ENCODE measurements at places on chromosomes 2 and 18.

DNA sequence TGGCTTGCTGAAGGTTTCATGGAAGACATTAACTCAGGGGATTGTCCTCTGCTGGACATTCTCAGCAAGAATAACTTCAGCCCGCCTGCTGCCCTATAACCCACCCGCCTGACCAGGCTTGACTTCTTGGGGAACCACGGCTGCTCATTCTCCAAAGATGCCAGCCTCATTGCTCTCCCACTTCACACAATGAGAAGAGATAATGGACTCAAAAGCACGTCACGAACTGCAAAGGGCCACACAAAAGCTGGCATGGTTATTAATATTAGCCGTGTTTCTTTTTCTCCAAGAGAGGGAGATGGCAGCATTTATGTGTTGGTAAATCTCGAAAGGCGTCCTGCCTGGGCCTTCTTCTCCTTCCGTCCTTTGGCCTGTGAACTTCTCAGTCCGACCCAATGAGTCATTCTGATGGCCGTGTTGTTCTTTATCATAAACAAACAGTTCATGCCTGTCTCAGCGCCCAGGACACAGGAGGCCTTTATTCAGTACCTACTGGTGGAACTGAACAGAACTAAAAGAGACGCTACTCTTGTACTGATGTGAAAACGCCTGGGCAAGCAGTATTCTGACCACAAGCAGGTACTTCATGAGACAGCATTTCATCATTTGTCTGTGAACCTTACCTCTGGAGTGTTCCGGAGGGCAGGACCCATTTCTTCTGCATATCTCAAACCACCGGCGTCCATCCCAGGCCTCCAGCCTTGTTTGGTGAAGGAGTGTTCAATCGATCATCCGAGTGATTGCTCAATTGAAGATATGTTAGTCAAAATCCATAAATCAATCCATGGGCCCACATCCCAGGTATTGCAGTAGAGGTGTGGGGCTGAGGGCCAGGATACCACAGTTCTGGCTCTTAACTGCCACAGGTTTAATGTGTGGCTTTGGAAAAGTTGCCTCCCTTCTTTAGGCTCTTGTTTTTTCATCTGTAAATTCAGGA lies 25.1 kb upstream of the KLHL29 start:
- no peak for DNase-seq

- DNase-seq = no peak
Observed at GRCh38 chr2:20181761-20182160, 43.2 kb downstream of the SDC1 start.

GRCh38 chr18:59196161-59196725 lies 23.7 kb upstream of the GRP start:
- DNase-seq = no peak

DNA sequence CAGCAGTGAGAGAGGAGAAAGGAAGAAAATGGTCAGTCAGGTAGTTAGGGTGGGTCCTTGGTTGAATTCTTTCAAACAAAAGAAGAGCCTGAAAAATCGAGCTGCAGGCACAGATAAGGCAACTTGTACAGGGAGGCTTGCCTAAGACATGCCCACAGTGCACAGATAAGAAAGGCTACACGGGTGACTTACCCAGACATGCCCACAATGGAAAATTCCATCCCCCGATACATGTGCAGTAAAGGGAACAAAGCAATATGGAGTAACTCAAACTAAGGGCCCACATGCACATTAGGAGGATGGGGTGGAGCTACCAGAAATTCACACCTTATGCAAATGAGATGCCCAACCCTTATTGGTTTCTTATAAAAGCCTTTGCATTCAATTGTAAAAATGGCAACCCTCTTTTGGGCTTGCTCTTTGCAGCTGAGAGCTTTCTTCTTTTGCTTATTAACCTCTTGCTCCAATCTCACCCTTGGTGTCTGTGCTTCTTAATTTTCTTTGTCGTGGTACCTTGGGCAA lies 110.3 kb upstream of the RMP24 start:
- DNase-seq = no peak

GRCh38 chr2:72847534-72848315 lies 21.9 kb upstream of the EXOC6B start:
- no peak for DNase-seq

DNA sequence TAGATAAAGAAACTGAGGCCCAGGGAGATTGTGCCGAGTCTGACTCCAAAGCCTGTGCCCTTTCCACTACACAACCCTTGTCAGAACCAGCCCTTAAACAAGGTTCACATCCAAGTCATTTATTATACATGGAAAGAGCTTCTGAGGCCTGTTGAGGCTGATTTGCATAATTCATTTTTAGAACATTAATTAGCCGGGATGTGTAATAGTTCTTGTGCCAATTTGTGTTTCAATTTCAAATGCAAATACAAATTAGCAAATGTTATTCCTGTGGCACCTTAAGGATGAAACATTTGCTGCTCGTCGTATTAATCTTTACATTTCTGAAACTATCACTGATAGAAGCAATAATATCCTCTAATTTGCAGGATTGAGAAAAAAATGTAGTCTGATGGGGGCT lies 174.9 kb downstream of the MYCN start:
- DNase-seq = no peak

DNA sequence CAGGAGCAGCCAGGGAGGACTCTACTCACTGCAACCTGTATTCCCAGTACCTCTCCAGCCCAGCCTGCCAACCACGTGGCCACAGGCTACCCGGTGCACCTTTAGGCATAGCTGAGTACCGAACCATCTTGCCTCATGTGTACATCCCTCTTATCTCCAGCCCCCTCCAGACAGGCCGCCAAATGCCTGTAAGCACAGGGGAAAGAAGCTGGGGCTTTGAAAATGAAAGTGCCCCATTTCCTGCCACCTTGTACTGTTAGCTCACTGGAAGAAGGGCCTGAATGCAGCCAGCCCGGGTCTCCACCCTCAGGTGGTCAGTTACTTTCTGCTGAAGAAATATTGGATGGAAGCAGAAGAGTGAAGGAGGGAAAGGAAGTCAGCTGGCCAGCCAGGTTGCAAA lies 27.2 kb upstream of the RFX8 start:
- DNase-seq = no peak

DNA sequence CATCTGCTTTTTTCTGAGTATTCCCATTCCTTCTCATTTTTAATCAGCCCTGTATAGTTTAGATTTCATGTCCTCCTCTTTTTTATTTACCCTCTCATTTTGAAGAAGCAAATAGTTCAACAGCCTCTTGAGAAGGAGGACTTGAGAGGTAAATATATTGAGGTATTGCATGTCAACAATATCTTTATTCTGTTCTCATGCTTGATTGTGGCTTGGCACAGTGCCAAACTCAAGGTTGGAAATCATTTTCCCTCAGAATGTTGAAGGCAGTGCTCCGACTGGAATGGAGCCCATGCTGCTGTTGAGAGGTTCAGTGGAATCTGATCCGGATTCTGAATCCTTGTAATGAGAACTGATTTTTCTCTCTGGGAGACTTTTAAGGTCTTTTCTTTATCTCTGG lies 31.0 kb upstream of the GALNT3 start:
- no peak for DNase-seq

DNA sequence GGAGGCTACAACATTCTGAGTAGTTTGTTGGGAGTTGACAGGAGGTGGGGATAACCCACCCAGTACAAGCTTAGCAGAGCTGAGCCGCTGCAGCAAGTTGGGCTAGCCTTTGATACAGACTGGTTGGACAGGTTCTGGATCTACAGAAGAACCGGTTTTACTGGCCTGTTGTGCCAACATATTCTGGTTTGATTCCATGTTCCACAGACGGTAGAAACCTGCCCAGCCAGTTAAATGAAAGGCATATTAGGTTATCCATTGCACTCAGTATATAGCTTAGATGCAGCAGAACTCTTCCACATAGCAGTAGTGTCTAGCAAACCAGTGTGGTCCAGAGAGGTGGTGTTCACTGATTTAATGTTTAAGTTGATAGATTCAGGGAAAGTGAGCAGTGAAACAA lies 19.3 kb upstream of the RBBP8 start:
- no peak for DNase-seq

GRCh38 chr18:80004600-80005342 lies 16.4 kb upstream of the TXNL4A start:
- no peak for DNase-seq

- DNase-seq = no peak
Observed at GRCh38 chr2:12027136-12027535, 280.7 kb downstream of the LPIN1 start.

- DNase-seq = no peak
Observed at GRCh38 chr2:213980883-213981282, 430.0 kb upstream of the VWC2L start.

DNA sequence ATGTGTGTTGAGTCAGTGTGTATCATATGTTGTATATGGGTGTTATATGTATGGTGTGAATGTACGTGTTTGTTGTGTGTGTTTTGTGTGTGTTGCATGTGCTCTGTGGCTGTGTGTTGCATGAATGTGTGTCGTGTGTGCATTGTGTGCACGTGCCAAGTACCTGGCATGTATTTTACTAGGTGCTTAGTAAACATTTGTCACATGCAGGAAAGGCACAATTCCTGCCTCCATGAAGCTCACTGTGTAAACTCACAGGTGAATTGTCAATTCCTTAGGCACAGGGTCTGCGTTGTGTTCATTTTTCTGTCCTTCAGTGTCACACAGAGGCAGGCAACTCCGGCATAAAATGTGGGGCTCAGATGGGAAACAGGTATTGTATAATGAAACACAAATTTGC lies 22.3 kb upstream of the IL1R1 start:
- no peak for DNase-seq

DNA sequence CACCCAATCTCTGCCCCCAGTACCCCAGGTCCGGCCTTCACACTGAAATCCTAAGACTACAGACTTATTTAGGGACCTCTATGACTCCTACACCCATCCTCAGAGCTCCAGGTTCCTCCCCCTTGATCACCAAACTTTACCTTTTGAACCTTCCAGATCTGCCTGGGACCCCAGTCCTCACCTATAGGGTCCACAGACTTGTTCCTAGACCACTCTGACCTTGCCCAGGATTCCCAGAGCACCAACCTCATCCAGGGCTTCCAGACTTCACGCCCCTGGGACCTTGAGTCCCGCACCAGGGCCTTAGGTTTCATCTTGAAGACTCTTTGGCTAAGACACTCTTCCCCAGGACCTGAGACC lies 462 bp downstream of the CHCHD5 start:
- no peak for DNase-seq

GRCh38 chr2:128409326-128410034 lies 90.8 kb upstream of the HS6ST1 start:
- no peak for DNase-seq

GRCh38 chr2:206971805-206972204 lies 32.5 kb downstream of the CPO start:
- DNase-seq = peak; percentile 39

GRCh38 chr2:240868286-240869108 lies at the start of gene AGXT:
Gene AGXT, plus strand, starts transcription at chr2:240868824. Its CDS starts 42 bp downstream, at chr2:240868866.
- DNase-seq = no peak

DNA sequence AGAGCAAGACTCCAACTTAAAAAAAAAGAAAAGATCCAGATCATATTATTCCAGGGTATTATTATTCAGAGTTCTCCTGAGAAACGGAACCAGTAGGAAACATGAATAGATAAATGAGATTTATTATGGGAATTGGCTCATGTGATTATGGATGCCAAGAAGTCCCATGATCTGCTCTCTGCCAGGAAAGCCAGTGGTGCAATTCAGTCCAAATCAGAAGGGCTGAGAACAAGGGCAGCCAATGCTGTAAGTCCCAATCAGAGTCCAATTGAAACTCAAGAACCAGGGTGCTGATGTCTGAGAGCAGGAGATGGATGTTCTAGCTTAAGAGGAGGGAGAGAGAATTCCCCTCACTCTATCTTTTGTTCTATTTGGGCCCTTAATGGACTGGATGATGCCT lies 7.8 kb downstream of the SCYGR2 start:
- no peak for DNase-seq

GRCh38 chr18:38459131-38459994 lies 893.8 kb upstream of the CELF4 start:
- DNase-seq = no peak

GRCh38 chr2:233021771-233022170 lies 8.7 kb upstream of the NGEF start:
- DNase-seq = no peak

DNA sequence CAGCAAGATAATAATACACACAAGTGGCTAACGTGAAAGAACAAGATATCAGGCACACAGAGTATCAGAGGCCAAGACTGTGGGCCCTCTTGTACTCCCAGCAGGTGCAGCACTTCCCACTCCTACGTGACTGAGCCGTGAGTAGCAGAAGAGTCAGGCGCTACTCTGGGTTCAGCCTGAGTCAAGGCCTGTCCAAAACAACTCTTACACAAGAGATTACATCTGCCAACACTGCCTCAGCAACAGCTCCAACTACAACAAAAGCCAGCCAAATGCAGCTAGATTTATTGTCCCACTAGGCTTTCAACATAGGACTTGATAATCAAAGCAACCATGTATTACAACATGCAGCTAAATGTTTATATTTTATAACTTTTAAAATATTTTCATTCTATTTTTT lies 56.2 kb downstream of the ITSN2 start:
- no peak for DNase-seq

DNA sequence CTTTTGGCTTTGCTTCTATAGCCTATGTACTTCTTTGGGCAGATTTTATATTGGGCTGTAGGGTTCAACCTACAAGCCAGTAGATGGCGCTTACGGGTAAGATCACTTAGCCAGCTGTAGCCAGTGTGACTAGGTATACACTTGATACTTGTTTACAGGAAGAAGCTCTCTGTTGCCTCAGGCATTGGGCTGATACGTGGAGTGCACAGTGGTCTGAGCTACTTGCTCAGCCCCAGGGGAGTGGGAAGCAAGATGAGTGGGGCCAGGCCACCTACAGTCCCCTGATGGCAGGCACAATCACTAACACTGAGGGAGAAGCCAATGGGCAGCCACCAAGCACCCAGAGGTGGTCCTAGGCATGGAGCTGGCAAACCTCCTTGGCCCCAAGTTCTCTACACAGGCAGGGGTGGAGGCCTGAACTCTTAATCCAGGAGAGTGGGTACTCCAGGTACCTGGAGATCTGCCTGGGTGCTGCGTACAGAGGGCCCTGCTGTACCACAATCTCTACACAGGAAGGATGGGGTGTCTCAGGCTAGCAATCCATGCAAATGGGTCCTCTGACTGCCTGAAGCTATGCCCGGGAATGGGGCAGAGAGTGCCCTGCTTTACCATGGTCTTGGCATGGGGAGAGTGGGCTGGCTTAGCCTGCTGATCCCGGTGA lies 122.2 kb downstream of the NCOA1 start:
- DNase-seq = peak; percentile 53

- DNase-seq = no peak
Observed at GRCh38 chr2:52311862-52312261, 1279.9 kb upstream of the NRXN1 start.

DNA sequence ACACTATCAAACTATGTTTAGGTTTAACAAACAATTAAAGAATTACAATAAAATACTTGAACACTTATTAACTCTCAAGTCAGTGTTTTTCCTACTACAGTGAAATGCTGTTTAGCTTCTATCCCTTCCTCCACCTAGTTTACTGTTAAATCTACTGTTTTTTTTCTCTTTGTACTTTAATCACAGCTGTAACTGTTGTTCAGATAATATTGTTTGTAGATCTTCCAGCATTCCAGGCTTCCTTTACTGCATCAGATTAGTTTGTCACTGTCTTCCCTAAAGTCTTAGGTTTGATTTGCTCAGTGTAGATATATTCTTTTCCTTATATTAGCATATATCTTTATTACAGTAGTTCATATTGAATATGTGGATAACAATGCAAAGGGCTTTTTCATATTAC lies 22.5 kb downstream of the BIRC6 start:
- DNase-seq = no peak

GRCh38 chr2:202069170-202070067 lies 3.6 kb upstream of the KIAA2012 start:
- no peak for DNase-seq

Data from inflammatory macrophage treated with lipopolysaccharide for 4 hours (primary cell).